Endothelial cell (in vitro differentiated cells): ENCODE measurements at places on chromosomes 6 and 20.

- DNase-seq = no peak
Measured at GRCh38 chr20:58573257-58573656, 58.1 kb upstream of the APCDD1L start.

GRCh38 chr6:90493332-90493731 lies 93.5 kb downstream of the MAP3K7 start:
- no peak for DNase-seq

DNA sequence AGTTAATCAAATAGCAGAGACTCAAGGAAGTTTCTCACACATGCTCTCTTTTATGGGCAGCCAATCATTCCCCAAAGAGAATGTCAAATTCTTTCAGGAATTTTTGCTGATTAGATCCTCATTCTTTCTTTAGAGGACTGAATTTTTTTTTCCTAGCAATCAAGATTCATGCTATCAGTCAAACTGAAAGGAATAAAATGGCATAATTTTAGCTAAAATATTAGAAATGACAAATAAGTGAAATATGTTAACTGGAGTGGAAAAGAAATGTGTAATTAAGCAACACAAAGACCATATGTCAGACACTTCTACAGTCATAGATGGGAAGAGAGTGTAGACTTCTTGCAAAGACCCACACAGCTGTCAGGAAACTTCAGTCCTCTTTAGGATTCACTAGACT lies 242.3 kb upstream of the RNF217 start:
- no peak for DNase-seq

GRCh38 chr6:153013438-153013837 lies 10.9 kb upstream of the MTRF1L start:
- DNase-seq = no peak

- no peak for DNase-seq
Measured at GRCh38 chr6:15288856-15289255, 43.0 kb downstream of the JARID2 start.

GRCh38 chr6:24584382-24584720 lies 61.6 kb downstream of the KIAA0319 start:
- DNase-seq = no peak

GRCh38 chr20:8082025-8082424 lies 50.0 kb upstream of the PLCB1 start:
- no peak for DNase-seq

- DNase-seq = no peak
Measured at GRCh38 chr6:148557796-148558321, 189.0 kb upstream of the UST start.

DNA sequence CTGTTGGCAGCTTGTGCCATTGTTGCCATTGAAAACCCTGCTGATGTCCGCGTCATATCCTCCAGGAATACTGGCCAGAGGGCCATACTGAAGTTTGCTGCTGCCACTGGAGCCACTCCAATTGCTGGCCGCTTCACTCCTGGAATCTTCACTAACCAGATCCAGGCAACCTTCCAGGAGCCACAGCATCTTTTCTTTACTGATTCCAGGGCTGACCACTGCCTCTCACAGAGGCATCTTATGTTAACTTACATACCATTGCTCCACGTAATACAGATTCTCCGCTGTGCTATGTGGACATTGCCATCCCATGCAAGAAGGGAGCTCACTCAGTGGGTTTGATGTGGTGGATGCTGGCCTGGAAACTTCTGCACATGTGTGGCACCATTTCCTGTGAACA lies 221.8 kb upstream of the FAM83B start:
- no peak for DNase-seq

GRCh38 chr20:51810155-51811041 lies 8.1 kb upstream of the SALL4 start:
- DNase-seq = no peak

- DNase-seq = no peak
Measured at GRCh38 chr6:4472969-4473642, 303.1 kb upstream of the CDYL start.

- no peak for DNase-seq
Measured at GRCh38 chr6:7215798-7216231, 97.2 kb downstream of the SSR1 start.

DNA sequence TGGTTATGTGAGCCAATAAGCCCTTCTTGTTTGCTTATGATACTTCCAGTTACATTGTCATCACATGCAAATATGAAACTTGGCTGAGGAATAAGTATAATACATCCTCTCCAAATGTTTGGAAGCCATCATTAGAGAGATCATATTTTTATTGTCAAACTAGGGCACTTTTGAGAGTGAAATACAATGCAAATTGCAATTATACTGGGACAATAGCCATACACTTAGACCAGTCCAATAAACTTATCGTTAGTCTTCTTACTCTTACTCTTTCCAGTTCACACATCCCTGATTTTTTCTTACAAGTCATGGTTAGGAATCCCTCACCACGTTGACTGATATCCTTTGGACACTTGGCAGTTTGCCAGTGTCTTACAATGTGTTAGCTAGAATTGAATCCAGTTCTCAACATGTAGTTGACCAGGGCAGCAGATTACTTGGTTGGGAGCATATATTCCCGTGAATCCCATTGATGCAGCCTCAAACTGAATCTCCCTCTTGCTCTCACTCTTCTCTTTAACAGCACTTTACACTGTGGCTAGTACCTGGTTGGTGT lies 519.7 kb upstream of the ID4 start:
- DNase-seq = no peak

DNA sequence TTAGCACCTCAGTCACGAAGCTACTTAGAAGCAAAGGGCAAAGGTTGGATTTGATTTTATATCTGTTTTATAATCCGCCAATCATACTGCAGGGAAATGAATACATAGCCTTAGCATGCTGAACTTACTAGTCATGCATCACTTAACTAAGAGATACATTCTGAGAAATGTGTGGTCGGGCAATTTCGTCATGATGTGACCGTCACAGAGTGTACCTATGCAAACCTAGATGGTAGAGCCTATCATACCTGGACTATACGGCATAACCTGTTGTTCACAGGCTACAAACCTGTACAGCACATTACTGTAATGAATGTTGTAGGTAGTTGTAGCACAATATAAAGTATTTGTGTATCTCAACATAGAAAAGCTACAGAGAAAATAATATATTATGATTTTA lies 345.2 kb upstream of the RGS17 start:
- DNase-seq = no peak

- DNase-seq = no peak
Measured at GRCh38 chr6:40819182-40819834, 219.7 kb downstream of the UNC5CL start.

DNA sequence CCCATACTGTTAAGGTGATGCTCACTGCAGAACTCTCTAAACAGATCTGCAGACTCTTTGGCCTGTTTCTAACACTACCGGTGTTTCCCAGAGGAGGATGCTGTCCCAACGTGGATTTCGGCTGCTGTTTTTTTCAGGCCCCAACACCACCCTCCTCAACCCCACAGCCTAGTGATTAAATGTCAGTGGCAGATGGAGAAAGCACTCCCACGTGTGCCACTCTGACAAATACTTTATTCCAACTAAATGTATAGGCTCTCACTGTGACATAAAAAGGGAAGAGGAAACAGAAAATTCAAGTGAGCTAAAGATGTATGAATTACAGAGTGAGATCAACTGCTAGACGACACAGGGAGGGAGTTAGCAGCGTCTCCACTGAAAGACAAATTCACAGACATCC lies 3.6 kb downstream of the TBC1D20 start:
- no peak for DNase-seq

- no peak for DNase-seq
Measured at GRCh38 chr6:2266031-2266795, 20.8 kb upstream of the GMDS start.

DNA sequence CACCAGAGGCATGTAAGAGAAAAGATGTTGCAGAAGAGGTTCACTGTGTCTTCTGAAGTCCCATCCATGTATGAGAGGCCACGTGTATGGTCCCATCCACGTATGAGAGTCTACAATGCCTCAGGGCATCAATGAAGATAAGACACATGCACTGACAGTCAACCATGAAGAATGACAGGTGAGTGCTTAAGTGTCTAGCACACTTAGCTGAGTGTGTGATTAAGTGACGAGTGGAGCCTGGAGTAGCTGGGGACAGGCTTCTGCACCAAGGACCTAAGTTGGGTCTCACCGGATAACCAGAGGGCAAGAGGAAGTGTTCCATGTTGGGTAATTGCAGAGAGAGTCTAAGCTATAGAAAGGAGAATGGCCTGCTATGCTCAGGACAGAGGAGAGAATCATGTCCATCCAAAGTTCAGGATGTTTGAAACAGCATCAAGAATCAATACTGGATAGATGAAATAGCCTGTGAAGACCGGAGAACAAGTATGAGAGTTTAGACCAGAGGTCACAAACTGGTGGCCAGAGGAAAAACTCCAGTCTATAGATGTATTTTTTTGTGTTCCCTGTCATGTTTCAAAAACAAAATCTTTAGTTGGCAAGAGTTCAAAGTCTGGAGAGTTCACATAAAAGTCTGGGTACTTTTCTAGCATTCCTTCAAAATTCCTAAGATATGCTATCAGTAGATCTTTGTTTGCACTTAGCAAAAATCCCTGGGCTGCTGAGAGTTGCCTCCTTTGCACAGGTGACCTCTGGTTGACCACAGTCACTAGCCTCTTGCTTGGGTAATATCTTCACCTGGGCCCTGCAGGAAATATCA lies 165.8 kb downstream of the KIF16B start:
- DNase-seq = no peak

DNA sequence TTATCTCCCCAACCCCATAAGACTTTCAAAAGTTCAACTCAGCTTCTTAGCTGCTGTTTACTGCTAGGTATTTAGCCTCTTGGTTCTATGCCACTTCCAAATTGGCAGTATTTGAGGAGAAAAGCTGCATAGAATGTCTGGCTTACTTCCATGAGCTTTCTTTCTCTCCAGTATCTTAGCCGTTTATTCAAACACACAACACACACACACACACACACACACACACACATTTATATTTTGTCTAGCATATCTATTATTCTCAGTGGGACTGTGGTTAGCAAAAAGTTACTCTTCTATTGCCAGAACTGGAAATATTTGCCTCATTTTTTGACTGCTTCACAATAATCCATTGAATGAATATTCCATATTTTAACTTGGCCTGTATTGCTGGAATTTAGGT lies 634.2 kb upstream of the IMPG1 start:
- DNase-seq = no peak
